Mesendoderm (in vitro differentiated cells): ENCODE measurements at places on chromosomes 7 and 10.
A peak's percentile ranks its signal among the peaks of the same experiment; 100 is the strongest.

DNA sequence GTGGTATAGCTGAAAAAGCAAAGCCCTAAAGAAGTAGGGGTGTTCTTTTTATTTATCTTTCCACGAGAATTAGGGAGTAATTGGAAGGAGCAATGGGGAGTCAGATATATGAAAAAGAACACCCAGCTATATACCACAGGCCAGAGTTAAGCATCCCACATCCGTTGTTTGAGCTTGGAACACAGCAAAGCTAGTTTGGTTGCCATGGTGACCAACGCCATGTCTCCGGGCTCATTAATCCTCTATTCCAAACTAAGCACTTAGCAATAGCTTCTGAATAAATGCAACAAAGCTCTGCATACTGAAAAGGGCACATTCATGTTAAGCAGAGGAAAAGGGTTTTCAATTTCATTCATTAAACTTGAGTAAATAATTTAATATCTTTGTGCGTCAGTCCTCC, 23.5 kb downstream of the ASB4 start:
- no peaks in the 10 kb centered on the region for H3K27me3 ChIP-seq
- H3K4me3 ChIP-seq: no peak overlapping the region
- peak; percentile 86 for DNase-seq

GRCh38 chr10:104337985-104338735, at the start of gene ITPRIP:
Gene ITPRIP, minus strand, starts transcription at chr10:104338465. Its CDS starts 22,414 bp downstream, at chr10:104316051.
- peak within 1 kb of the TSS; percentile 93 for H3K27ac ChIP-seq
- H3K36me3 ChIP-seq: no peaks in the 10 kb centered on the region
- H3K4me3 ChIP-seq: peak within 1 kb of the TSS; percentile 83
- peaks cover 34% of the 10 kb centered on the region for H3K4me1 ChIP-seq

- no peak overlapping the region for H3K27ac ChIP-seq
- H3K4me3 ChIP-seq: no peak overlapping the region
- H3K36me3 ChIP-seq: no peaks in the 10 kb centered on the region
- DNase-seq: no peak
- H3K27me3 ChIP-seq: no peaks in the 10 kb centered on the region
Measured at GRCh38 chr10:96995851-96996250, 163.8 kb downstream of the LCOR start.

DNA sequence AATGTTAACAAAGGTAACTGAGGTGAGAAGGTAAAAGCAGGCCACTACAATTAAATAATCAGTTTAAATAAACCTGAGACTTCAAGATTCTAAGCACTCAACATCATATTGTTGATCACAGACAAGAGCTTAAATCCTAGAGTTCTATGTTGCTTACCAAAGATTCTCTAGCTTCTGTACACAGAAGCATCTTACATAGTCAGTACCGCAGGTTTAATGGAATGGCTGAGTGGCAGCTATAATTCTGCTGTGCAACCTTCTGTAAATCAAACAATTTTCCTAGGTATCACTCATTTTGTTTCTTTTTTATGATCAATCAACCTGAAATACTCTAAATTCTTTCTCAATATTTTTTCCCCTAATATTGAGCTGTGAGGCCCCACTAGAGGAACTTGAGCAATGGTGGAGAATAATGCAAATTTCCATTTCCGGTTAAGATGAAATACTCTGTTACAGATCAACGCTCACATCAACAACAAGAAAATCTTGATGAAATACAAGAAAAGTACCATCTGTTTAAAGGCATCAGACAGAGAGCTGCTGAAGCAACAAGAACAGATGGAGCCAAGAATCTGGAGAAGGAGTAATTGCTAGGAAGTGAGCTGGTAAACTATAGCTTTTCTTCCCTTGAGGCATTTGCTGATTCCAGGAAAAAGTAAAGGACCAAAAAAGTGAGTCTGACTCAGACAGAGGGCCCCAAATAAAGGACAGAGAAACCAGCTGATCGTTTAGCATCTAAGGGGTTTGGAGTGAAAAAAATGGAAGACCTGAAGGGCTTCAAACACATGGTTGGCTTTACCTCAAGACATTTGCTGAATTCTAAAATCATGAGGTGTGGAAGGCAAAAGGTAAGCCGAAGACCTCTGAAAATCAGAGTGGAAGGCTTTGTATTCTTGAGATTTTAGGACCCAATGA, 22.6 kb downstream of the PNPLA8 start:
- no peaks in the 10 kb centered on the region for H3K36me3 ChIP-seq
- no peaks in the 10 kb centered on the region for H3K27me3 ChIP-seq
- H3K27ac ChIP-seq: no peak overlapping the region

- no peaks in the 10 kb centered on the region for H3K27me3 ChIP-seq
- H3K4me1 ChIP-seq: peaks cover 4% of the 10 kb centered on the region
- no peak overlapping the region for H3K27ac ChIP-seq
- no peak for DNase-seq
Measured at GRCh38 chr7:25314731-25315267, 86.5 kb upstream of the NPVF start.

GRCh38 chr7:151868396-151869108, 8.4 kb downstream of the PRKAG2 start:
- no peak overlapping the region for H3K4me3 ChIP-seq
- no peaks in the 10 kb centered on the region for H3K27me3 ChIP-seq
- no peaks in the 10 kb centered on the region for H3K36me3 ChIP-seq
- H3K4me1 ChIP-seq: no peaks in the 10 kb centered on the region
- DNase-seq: no peak
